Activated CD4-positive, alpha-beta T cell treated with anti-CD3 and anti-CD28 coated beads for 36 hours (primary cell): ENCODE measurements at places on chromosomes 11 and 22. TPM values are rescaled to one million over a fixed set of nuclear protein-coding genes. Genes with fewer than 3 reads are reported as not detected.

The HEPACAM gene
- total RNA-seq, result not detected

DNA sequence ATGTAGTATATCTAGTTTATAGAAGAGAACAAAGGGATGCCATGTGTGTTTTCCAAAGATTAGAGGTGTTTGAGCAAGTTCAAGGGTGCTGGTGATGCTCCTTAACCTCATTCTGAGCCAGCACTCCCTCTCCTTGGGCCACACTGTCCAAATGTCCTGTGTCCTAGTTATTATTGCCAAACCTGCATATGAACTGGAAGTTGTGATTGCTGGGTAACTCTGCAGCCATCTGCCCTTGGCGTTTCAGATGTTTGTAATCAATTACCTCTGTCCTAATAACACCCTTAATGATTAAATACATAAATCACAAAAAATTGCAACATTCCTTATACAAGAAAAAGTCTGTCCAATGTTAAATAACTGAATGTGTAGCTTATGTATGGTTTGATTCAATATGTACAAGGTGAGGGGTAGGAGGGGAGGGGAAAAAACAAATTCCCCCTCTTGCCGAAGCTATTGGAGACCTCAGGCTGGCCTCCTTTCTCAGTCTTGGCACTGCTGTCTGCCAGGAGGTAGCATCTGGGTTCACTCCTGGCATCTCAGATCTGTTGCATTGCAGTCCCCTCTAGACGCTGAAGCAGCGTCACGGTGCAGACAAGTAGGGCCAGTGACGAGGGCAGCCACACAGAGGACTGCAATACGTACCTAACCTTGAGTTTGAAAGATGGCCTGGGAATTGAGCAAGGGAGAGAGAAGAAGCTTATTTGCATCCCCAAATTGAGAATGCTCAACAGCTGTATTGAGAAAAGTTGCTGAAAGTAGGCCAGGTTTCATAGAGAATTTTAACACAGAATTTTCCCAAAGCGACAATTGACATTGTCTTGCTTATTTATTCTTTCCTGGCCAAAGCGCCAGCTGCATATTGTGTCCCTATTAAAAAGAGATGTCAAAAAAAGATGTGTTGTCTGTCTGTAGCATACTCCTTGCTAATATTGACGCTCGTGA is 89.6 kb upstream of the ARHGAP32 start:
- H3K27ac ChIP-seq, result no peak overlapping the region
- peaks cover 17% of the 10 kb centered on the region for H3K27me3 ChIP-seq
- DNase-seq, result no peak
- no peaks in the 10 kb centered on the region for H3K36me3 ChIP-seq
- no peak overlapping the region for H3K4me3 ChIP-seq
- H3K4me1 ChIP-seq, result peaks cover 41% of the 10 kb centered on the region

The HBD gene
- total RNA-seq, result not detected

DNA sequence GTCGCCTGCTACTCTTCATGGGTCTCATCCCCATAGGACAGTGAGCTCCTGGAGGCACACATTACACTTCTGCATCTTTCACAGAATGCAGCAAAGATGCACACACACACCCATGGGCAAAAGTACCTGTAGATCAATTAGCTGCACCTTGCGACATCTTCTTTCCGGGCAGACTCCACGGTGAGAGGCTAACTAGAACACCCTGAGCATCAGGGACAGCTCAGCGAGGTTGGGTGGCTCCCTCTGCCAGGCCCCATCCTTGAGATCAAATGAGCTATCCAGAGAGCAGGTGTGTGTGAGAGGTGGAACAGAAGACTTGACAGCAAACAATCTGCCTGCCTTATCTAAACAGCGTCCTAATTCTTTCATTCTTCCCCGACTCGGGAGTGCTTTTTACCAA is 96.1 kb upstream of the BID start:
- H3K27ac ChIP-seq, result no peak overlapping the region
- peaks cover 3% of the 10 kb centered on the region for H3K36me3 ChIP-seq
- H3K27me3 ChIP-seq, result no peaks in the 10 kb centered on the region
- DNase-seq, result no peak
- no peak overlapping the region for H3K4me3 ChIP-seq

DNA sequence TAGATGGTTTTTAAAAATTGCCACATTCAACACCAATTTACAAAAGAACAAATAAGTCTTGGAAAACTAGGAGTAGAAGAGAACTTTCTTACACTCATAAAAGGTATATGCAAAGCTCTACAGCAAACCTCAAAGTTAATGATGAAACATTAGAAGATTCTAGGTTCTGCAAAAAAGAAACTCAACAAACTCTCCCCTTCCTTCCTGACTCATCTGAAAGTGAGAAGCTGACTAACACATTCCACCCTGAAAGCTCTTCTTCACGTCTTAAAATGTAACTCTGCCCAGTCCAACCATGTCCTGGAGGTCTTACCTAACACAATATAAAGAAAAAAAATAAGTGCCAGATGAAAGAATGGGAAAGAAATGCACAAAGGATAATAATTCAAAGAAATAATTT is 218.9 kb upstream of the ISX start:
- H3K4me1 ChIP-seq, result peaks cover 4% of the 10 kb centered on the region
- H3K4me3 ChIP-seq, result no peak overlapping the region
- H3K27me3 ChIP-seq, result peaks cover 20% of the 10 kb centered on the region
- DNase-seq, result no peak
- no peaks in the 10 kb centered on the region for H3K36me3 ChIP-seq
